ENCODE measurements at places on chromosomes 1 and 21.

- peak; percentile 31 for DNase-seq
Observed at GRCh38 chr1:202571719-202572339, 138.4 kb downstream of the SYT2 start.

DNA sequence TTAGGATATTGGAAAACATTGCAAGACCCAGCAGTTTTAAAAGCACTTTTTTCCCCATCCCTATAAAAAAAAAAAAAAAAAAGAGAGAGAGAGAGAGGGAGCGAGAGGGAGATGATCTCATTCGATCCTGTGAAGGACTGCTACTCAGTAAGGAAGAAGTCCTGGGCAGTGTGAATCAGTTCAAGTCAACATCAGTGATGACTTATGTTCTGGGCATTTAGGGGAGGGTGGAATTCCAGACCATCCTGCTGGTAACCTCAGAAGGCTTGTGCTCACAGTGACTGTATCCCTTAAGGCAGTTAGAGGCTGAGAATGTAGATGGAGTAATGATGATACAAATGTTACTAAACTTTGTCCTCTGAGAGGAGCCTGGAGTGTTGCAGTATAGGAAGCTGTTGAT lies 151.4 kb downstream of the TGFB2 start:
- DNase-seq, result no peak

GRCh38 chr1:245614476-245614875 lies 459.7 kb downstream of the KIF26B start:
- DNase-seq, result no peak

GRCh38 chr1:41823471-41823870 lies 95.3 kb downstream of the HIVEP3 start:
- no peak for DNase-seq

GRCh38 chr1:184036517-184036949 lies 995 bp downstream of the COLGALT2 start:
- DNase-seq, result peak; percentile 27

DNA sequence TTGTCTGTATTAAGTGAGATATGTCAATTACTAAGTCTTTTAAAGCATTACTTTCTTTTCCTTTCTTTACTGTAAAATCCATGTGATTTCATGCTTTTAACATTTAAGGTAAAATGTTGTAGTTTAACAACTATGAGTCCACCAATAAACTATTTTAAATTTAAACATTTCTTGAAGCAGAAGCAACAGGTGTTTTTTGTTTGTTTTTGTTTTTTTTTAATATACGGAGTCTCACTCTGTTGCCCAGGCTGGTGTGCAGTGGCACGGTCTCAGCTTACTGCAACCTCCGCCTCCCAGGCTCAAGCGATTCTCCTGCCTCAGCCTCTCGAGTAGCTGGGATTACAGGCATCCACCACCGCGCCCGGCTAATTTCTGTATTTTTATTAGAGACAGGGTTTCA lies 15.6 kb downstream of the AIDA start:
- no peak for DNase-seq

GRCh38 chr1:18304151-18304869 lies 176.4 kb upstream of the KLHDC7A start:
- DNase-seq, result no peak

DNA sequence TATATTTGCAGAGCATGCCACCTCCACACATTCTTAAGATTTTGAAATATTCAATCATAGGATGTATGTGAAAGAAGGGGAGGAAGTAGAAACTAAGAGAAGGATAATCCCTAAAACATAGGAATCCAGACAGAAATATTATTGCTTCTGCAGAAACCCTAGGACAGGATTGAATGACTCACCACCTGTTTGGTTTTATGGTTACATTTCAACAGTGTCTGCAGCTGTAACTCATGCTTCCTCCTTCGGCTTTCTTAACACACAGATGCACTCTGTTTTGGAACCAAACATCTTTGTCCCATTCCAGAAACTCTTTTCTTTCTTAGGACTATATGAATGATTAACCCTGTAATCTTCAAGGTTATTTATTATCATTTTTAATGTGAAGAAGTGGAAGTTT lies 20.7 kb downstream of the RGS7 start:
- no peak for DNase-seq

- DNase-seq, result no peak
Observed at GRCh38 chr1:183270541-183271141, 84.6 kb downstream of the LAMC2 start.

- DNase-seq, result no peak
Observed at GRCh38 chr1:64005801-64006200, 197.6 kb upstream of the UBE2U start.

- no peak for DNase-seq
Observed at GRCh38 chr21:34726627-34727337, 58.0 kb downstream of the CLIC6 start.

GRCh38 chr1:223253916-223254315 lies 110.1 kb downstream of the SUSD4 start:
- no peak for DNase-seq

- DNase-seq, result no peak
Observed at GRCh38 chr1:220307607-220308006, 35.4 kb upstream of the RAB3GAP2 start.

DNA sequence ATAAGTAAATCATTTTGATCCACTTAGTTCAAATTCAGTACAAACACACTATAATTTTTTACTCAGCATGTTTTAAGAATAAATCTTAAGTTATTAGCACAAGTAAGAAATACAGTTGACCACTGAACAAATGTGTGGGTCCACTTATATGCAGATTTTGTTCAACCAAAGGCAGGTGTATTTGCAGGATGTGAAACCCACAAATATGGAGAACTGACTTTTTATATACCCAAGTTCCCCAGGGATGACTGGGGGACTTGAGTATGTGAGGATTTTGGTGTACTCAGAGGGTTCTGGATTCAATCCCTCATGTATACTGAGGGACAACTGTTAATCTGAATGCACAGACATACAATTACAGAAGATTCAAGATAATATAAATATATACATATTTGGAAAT lies 25.7 kb upstream of the ERICH3 start:
- DNase-seq, result no peak

GRCh38 chr21:42983103-42983502 lies 8.7 kb downstream of the PKNOX1 start:
- no peak for DNase-seq

- peak; percentile 51 for DNase-seq
Observed at GRCh38 chr1:116909512-116910378, at the start of gene PTGFRN. Gene PTGFRN, plus strand, starts transcription at chr1:116909916. Its CDS starts 288 bp downstream, at chr1:116910204.

DNA sequence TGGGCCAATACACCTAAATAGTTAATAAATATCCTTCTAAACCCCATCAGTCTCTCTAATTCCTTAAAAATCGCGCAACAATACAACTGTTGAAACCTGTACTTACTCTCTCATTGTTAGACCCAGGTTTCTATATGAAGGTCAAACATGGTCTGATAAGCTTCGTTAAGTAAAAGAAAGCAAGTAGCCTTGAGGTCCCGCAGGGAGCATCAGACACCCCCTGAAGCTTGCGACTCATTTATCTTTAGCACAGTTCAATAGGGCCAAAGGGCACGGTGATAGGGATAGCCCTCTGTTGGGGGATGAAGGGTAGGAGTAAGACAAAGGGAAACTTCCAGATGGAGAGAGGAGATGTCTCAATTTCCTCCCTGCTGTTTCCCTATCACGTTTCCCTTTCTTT lies 27.3 kb upstream of the THEM4 start:
- DNase-seq, result no peak

DNA sequence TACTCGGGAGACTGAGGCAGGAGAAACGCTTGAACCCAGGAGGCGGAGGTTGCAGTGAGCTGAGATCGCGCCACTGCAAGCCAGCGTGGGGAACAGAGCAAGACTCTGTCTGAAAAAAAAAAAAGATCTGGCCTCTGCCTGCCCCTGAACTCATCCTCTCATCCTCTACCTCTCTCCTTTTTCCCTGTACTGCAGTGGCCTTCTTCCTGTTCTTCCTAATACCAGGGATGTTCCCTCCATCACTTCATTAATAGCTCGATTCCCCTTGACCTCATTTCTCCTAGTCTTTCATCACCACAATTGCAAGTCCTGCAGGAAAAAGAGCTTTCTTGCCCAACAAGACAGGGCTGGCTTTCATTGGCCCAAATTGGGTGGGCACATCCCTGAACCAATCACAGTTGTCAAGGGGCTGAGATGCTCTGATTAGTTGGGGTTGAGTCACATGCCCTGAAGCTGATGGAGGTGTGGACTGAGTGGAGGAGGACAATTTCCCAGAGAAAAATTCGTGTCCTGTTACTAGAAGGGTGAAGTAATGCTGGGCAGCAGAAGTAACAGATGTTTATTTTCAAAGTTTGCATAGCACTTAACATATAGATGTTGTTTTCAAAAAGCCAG lies 86.8 kb upstream of the PUM1 start:
- DNase-seq, result no peak

DNA sequence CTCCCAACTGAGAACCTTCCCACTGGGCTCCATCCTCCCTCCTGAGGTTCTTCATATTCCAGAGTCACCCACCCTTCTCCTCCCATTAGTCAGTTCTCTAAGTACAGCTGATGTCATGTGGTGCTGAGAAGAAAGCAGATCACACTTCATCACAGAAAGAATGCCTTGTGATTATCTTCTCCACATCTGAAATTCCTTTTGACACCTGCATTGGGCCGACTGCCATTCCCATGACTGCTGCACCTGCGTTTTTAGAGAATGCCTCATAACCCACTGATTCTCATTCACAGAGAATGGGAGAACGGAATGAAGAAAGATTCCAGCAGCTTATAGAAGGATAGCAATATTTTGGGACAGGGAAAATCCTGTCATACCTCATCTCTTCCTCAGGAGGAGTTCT lies 14.3 kb downstream of the LEPR start:
- no peak for DNase-seq

GRCh38 chr1:6824665-6825368 lies 39.6 kb downstream of the CAMTA1 start:
- no peak for DNase-seq

DNA sequence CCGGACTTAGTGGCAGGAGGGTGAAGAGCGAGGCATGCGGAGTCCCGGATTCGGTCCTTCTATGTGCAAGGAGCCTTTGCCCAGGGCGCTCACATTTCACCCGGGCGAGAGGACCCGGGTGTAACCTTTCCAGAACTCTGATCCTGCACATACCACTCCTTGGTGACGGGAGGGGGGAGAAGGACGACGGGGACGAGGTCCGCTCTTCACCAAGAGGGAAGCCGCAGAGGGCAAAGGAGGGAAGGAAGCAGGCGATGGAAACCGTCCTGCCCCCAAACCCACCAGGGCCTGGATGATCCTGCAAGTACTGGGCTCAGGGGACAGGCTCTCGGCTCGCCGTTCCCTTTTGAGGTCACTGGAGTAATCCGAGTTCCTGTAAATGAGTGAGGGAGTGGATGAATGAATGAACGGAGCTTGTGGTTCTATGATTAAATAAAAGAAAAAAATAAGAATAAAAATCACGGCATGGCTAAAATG lies 993 bp downstream of the SYPL2 start:
- no peak for DNase-seq

DNA sequence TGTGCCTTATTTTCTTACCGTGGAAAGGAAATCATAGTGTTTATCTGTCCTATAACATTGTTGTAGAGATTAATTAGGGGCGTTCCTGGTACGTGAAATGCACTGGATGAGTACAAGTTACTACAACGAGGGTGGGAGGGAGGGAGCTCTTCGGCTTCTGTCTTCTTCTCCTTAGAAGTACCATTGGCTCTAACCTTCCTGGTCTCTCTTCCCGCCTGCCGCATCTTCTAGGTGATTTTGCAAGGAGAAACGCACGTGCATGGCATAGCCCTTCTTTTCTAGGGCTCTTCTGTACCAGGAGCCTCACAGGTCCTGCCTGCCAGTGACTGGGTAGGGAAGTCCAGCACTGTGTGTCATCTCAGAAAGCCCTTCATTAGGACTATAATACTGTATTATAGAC lies 16.8 kb downstream of the SH3BP5L start:
- no peak for DNase-seq

DNA sequence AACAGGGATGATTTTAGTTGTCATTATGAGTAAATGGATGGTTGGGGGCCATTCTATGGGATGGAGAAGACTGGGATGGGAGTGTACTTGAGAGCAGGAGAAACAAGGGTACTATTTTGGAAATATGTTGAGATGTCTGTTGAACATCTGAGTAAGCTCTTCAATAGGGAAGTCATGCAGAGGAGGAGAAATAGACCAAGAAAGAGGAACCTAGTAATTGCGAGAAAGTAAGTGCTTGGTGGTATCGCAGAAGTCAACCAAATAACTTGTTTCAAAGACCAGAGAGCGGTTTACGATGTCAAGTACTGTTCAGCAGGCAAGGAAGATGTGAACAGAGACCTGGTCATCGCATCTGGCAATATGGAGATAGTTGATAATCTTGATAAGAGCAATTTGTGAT lies 22.4 kb upstream of the CHRM3 start:
- no peak for DNase-seq

GRCh38 chr1:160351629-160352028 lies 8.4 kb downstream of the NCSTN start:
- no peak for DNase-seq

DNA sequence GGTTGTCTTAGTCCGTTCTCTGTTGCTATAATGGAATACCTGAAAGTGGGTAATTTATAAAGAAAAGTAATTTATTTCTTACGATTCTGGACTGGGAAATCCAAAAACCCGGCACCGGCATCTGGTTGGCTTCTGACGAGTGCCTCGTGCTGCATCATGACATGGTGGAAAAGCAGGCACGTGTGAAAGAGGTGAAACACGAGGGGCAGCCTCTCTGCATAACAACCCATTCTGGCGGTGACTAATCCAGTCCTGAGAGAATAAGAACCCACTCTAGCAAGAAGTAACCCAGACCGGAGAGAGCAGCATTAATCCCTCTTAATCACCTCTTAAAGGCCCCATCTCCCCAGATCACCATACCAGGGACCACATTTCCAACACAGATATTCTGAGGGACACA lies 2.7 kb upstream of the EDEM3 start:
- no peak for DNase-seq

GRCh38 chr1:171344473-171344820 lies 30.5 kb downstream of the FMO4 start:
- DNase-seq, result no peak

DNA sequence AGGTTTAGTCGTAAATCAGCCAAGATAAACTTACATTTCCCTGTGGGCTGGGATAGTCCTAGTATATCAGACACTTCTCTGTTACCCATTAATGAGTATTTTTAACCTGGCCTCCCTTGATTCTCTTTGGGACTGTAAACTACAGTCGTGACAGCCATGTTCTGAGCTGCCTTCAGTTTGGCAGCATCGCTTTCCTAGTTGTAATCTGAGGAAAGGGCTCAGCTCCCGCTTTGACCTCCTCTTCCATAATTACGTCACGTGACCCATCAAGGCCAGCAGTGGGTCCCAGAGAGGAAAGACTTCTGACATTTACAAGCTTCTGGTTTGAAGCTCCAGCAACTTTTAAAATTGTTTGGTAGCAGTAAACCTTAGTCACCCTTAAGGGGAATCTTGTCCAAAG lies 34.6 kb upstream of the MTR start:
- DNase-seq, result no peak

DNA sequence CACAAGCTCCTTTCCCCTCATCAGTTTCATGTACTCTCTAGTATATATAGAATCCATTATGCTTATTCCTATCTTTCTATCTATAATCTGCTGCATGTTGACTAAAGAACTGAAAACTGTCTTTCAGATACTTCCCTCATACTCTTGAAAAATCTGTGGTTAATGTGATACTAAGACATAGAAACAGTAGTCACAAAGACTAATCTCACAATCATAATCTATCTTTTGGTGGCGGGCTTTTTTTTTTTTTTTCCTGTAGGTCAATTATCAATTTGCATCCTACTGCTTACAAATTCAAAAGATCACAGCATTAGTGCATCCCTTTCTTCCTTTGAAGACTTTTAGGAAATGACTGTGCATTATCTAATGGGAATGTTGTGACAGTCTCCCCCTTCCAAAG lies 4.7 kb downstream of the UBR4 start:
- no peak for DNase-seq

Data from stimulated activated CD4-positive, alpha-beta T cell treated with anti-CD3 and anti-CD28 coated beads, Interleukin-15, amount 100 ng/mL, for 24 hours (primary cell).